ENCODE measurements at places on chromosomes 1 and 21.
A peak's percentile ranks its signal among the peaks of the same experiment; 100 is the strongest.

- no peak for DNase-seq
Measured at GRCh38 chr1:89989799-89990198, 5.1 kb upstream of the ZNF326 start.

GRCh38 chr1:87219141-87219540 is 109.5 kb upstream of the LMO4 start:
- DNase-seq = no peak

DNA sequence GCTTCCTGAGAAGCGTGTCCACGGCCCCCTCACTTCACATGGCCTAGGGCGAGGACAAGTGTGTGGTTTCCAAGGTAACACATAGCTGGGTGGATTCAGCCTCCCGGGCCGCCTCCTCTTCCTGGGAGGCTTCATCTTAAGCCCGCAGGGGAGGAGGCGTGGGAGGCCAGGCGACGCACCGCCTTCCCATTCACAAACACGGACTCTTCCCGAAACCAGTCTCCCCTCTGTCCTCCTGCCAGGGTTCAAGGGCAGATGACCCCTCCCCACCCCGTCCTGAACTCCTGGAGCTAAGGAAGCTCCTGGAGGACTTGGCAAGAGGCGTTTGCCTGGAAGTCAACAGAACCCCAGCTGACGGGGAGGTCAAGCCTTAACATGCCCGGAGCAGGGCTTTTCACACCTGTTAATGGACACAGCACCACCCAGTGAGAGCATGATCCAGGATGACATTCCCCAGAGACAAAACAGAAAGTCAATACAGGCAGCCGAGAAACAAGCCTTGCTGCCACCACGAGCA is 56.7 kb downstream of the KCNN3 start:
- no peak for DNase-seq

GRCh38 chr1:100265931-100266740 is at the start of gene RTCA:
Gene RTCA (plus strand): TSS chr1:100266216. CDS start chr1:100266376, 160 bp downstream.
- DNase-seq = peak; percentile 89

- DNase-seq = no peak
Measured at GRCh38 chr1:183304440-183305107, 113.6 kb downstream of the NMNAT2 start.

DNA sequence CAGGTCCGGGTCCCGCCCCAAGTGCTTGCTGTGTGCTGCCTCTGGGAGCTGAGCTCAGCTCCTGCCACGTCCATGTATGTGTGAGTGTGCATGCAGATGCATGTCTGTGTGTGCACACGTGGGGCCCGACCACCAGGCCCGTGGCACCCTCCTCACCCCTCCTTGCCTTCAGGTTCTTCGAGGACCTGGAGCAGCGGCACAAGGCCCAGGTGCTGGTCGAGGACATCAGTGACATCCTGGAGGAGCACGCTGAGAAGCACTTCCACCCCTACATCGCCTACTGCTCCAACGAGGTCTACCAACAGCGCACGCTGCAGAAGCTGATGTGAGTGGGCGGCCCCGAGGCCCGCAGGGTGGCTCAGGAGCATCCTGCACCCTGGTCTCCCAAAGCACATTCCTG is 18.4 kb downstream of the ARHGEF16 start:
- no peak for DNase-seq

DNA sequence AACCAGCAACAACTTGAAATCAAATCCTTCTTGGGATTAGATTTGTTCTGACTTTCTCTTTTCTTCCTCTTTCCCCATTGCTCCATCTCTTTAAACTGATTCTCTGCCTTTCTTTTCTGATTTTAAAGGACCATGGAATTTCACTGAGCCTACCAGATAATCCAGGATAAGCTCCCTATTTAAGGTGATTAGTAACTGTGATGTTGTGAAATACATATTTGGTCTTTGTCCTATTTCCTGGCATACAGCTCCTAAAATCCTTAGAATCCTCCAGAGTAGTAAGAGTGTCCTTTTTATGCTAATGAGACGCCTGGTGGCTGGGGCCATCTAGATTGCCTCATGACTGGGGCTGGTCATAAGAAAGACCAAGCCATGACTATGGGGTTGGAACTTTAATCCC is 236.9 kb downstream of the USP25 start:
- no peak for DNase-seq

- DNase-seq = no peak
Measured at GRCh38 chr21:31872452-31873274, at the start of gene HUNK. Gene HUNK (plus strand): TSS chr21:31873020. CDS start chr21:31873675, 655 bp downstream.

DNA sequence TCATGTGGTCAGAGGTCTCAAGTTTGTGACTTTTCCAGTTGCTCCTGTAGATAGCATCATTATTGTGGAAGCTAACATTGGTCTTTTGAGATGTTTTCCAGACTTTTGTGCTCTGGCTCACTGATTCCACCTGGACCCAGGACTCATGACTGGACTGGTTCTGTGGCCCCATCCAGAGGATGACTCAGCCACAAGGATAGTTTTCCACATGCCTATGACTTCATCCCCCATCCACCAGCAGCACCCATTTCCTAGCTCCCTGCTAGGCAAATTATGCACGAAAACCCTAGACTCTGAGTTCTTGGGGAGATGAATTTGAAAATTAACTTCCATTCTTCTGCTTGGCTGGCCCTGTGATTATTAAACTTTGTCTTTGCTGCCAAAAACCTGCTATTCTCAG is 949.3 kb downstream of the MRPL39 start:
- no peak for DNase-seq

DNA sequence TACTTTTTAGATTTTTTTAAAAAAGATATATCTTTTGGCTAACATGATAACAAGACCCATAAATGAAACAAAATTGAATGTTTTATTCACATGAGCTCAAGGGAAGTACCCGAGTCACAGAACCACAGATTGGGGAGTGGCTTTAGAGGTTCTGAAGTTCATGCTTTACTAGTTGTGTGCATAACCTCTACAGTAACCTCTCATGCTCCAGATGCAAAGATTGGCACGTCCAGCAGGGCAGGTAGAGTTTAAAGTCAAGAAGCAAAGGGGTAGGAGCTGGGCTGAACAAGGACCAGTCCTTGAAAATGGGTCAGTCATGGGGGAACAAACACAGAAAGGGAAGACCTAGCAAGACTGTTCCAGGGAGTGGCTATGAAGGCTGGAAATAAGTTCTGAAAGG is 109.6 kb downstream of the RNF220 start:
- no peak for DNase-seq

DNA sequence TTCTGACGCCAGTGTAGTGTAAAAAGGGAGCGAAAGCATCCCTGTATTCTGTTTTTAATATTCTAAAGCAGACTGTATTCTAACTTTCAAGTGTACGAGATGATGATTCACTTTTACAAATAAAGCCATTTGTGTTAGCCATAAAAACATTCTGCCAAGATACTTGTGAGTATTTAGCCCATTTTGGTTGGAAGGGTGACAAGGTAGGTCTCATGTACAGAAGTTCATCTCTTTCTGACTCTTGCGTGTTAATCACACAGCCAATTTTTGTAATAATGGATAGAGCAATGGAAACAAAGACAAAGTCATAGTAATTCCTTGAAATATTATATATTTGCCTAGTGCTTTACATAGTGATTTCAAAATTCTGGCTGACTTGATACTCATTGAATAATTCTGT is 125.3 kb upstream of the GREM2 start:
- DNase-seq = no peak

All from H4 (cell line).